HTR-8/SVneo (cell line): ENCODE measurements at places on chromosomes 3 and 15.

GRCh38 chr15:62059816-62060112 is 483 bp downstream of the VPS13C start:
- peak; percentile 31 for DNase-seq

- no peak for DNase-seq
Observed at GRCh38 chr3:869734-870133, 223.1 kb upstream of the CNTN6 start.

- DNase-seq: no peak
Observed at GRCh38 chr15:81786776-81787175, 259.0 kb downstream of the MEX3B start.

DNA sequence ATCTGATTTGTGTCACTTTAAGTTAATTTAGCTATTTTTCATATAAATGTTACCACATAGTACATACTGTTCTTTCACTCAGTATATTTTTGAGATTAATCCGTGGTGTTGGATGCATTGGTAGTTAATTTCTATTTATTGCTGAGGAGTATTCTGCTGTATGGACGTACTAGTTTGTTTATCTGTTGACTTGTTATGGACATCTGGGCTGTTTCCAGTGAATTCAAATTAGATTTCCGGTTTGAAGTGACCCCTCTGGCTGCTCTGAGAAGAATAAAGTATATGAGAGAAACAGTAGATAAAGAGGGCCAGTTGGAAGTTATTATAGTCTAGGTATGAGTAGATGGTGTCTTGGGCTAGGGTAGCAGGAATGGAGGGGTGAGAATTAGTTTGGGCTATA is 15.6 kb downstream of the KAT2B start:
- no peak for DNase-seq

DNA sequence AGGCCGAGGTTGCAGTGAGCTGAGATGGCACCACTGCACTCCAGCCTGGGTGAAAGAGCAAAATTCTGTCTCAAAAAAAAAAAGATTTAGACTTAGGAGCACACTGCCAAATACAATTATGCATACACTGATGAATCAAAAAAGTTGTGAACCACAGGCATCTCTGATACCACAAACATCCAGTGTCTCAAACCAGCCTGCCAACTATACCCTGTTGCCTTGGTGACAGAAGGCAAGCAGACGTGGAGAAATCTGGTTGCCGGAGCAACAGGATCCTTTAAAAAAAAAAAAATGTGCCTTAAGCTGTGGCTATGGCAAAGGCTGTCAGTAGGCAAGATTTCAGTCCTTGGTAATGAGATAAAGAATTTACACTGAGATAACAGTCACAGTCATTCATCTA is 202.3 kb downstream of the NEK10 start:
- peak; percentile 25 for DNase-seq

DNA sequence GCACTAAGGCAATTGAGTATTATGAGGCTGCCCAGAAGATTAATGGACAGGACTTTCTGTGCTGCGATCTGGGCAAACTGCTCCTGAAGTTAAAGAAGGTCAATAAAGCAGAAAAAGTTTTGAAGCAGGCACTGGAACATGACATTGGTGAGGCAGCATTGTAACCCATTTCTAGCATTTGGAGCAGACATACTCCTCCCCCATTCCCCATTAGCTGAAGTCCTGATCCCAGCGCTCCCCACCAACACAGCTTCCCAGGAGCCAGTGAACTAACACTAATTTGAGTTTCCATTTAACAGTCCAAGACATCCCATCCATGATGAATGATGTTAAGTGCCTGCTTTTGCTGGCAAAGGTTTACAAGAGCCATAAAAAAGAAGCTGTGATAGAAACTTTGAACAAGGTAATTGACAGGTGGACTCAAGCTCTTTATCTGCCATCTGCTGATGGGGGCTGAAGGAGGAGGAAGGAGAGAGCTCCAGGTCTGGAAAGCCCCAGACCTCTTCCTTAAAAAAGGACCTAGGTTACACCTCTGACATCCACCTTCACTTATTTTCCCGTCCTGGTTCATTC is 22.6 kb downstream of the CSRNP1 start:
- DNase-seq: no peak

GRCh38 chr3:146161663-146162002 is 649 bp upstream of the PLOD2 start:
- no peak for DNase-seq
